ENCODE measurements at places on chromosomes 7 and 10. TPM values are rescaled to one million over a fixed set of nuclear protein-coding genes. Genes with fewer than 3 reads are reported as not detected.

- no peak for DNase-seq
Measured at GRCh38 chr7:113394856-113395255, 276.5 kb upstream of the SMIM30 start.

DNA sequence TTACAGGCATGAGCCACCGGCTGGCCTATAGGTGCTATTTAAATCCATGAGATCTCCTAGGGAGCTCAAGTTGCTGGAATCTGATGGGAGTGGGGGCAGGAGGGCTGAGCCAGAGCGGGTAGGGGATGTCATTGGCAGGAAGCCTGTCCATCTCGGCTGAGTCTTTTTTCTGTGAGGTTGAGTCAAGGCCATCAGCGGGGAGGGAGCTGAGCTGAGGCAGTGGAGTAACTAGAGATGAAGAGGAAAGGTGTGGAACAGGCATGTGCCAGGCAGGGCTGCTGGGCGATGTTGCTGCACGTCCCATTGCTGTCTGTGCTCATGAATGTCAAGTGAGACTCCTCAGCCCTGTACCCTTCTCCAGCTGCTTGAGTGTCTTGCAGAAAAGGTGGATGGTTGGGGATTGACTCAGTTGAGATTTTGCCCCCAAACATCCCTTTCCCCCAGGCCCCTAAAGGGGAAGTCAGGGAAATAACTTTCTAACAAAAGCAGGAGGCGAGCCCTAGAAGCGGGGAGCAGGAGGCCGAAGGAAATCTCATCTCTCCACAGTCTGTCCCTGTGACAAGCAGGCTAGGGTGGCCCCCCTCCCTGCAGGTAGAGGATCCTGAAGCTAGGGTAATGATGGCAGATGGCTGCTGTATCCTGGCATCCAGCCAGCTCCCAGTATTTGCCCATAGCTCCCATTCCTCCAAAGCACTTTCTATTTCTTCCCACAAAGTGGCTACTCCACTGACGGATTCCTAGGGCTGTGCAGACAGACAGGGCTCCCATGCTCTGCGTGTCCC, 5.4 kb downstream of the ATP6V1F start:
- DNase-seq: no peak

ZNF511 gene
- total RNA-seq: 83.2 TPM

DNA sequence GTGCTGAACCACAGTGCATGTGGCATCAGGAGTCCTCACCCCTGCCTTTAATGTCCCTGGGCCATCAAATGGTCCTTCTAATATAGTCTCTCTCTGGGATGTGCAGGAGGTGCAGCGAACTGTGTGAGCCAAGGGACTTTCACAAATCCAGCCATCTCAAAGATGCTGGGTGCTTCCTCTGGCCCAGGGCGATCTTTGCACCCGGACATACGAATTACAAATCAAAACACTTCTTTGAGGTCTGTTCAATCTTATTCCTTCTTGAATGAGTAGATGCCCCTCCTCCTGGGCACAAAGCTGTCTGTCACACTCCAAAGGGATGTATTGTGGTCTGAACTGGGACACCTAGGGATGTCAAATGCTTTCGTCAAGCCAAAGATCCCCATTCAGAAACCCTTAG, 60.6 kb downstream of the VSTM4 start:
- DNase-seq: no peak

- no peak for DNase-seq
Measured at GRCh38 chr7:43124388-43124787, 11.9 kb downstream of the HECW1 start.

- no peak for DNase-seq
Measured at GRCh38 chr7:15317215-15317614, 244.6 kb downstream of the AGMO start.

GRCh38 chr7:111091593-111092358, 849 bp downstream of the LRRN3 start:
- DNase-seq: no peak

GRCh38 chr7:93148727-93149126, 542 bp upstream of the SAMD9L start:
- DNase-seq: no peak

All from CD8-positive, alpha-beta memory T cell (primary cell).